ENCODE measurements at places on chromosomes 12 and 14.

- DNase-seq: no peak
These were observed 76.1 kb downstream of the TBC1D30 start for GRCh38 chr12:64900540-64900939.

- no peak for DNase-seq
These were observed at the start of gene TNS2 for GRCh38 chr12:53049571-53050318. TSS of gene TNS2 (plus strand) at chr12:53050065. CDS start at chr12:53050186, 121 bp downstream.

- DNase-seq: no peak
These were observed 10.3 kb upstream of the SERPINA3 start for GRCh38 chr14:94601884-94602391.

GRCh38 chr12:52493172-52493571 is at the start of gene KRT6A:
TSS of gene KRT6A (minus strand) at chr12:52493257. CDS start at chr12:52493188, 69 bp downstream.
- no peak for DNase-seq

DNA sequence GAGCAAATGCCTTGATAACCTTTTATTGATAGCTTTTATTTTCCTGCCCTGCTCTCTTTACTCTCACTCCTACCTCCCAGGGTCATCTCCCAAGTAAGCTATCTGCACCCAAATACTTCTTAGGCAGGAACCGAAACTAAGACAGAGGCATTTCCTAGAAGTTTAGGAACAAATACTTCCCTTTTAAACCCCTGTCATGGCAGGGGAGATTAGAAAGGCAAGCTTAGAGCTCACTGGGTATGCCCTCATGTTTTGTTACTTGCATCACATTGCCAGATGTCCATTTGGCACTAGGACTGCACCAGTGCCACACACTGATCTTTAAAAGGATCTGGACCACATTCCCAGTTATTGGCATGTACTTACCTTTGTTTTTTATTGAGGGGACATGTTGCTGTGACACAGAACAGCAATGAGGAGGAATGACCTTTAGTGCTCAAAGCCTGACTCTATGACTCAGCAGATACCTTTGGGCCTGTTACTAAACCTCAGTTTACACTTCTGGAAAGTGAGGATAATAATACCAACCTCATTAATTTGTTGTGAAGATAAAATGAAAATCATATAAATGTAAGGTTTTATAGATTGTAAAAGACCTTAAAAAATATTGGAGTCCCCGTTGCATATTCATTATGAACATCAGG is 40.9 kb upstream of the MBIP start:
- DNase-seq: no peak

DNA sequence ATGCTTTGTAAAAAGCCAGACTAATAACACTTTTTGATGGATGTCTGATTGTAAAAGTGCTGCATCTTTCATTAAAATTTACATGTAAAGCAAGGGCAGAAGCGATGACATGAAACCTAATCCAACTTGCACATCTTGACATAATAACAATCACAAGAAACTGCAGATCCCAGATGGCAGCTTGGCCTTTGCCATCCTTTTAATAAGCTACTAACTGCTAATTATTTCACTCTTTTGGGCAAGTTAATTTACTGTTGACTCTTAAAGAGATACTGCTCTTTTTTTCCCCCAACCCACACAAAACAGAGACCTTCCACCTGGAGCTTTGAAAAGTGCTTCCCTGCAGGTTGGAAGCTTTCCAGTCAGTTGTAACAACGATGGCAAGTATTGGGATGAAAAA is 137.5 kb downstream of the NRXN3 start:
- DNase-seq: no peak

DNA sequence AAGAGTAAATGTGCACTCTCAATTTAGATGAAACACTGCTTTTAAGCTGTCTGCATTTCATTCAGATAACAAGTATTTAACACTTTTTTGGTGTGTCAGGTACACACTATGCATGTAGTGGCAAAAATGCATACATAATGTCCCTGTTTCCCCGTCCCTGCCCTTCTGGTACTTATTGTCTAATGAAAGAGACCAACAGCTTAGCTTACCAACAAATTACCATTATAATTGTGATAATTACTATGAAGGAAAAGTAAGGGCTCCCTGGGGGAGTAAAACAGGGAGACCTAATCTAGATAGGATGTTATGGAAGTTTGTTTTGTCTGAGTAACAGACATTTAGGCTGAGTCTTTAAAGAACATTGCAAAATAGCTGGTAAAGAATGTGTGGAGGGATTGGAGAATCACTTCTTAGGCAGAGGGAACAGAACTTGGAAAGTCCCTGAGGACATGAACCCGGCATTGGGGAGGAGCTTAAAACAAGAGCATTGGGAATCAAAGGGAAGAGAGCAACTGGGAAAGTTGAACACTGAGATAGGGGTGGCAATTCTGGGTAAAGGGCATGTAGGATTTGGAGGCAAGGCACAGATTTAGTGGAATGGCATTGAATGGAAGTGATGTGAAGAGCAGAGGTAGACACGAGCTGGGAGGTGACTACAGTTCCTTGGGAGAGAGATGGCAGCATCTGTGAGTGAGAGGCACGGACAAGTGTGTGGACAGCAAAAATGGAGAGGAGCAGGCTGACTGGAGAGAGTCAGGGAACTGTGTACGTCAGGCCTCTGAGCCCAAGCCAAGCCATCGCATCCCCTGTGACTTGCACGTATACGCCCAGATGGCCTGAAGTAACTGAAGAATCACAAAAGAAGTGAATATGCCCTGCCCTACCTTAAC is 181.6 kb downstream of the GRIP1 start:
- DNase-seq: no peak

DNA sequence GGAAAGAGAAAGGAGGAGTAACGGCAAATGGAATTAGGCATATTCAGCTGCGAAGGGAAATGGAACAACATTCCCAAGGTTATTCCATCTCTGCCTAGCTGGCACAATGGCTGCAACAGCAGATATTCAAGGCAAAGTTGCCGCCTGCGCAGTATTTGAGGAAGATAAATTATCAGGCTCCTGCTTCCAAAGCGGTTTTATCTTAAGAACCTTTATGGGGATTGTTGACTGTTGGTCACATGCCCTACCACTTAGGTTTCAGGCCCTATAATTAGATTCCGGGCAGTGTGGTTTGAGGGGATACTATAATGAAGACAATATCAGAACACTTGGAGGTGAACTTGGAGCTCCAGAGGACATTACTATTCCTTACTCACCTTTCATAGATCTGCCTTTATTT is 99.7 kb downstream of the FGD4 start:
- no peak for DNase-seq

DNA sequence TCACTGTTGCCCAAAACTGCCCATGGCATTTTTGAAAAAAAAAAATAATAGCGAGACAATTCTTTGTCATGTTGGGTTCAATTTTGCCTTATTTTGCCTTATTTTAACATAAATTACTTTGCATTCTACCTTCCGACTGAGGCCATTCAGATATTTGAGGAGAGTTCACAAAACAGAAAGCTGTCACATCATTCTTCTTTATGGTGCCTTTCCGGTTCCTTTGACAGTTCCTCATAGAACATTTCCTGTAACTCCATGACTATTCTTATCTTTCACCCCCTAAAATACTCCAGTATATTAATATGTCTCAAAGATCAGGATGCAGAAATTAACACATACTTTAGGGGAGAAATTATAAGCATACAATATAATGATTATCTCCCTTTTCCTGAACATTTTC is 476.7 kb downstream of the NOVA1 start:
- no peak for DNase-seq

DNA sequence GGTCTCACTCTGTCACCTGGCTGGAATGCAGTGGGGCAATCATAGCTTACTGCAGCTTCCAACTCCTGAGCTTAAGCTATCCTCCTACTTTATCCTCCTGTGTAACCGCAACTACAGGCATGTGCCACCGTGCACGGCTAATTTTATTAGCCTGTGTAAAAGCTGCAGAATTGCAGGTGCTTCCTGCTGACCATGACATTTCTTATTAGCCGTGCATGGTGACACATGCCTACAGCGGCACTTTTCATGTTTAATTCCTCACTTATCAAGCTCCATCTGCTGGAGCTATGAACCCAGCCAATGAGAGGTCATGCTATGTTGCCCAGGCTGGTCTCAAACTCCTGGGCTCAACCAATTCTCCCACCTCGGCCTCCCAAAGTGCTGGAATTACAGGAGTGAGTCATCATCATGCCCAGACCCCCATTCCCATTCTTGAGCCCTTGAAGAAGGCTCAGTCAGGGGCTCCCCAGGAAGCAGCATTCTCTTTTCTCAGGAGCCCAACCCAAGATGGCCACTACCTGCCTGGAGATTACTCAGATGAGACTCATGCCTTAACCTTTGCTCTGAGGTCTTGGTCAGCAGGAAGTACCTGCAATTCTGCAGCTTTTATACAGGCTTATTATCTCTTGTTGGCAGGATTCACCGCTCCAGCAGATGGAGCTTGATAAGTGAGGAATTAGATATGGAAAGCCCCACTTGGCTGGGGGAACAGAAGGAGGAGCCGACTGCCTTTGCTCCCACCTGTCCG is 503.2 kb downstream of the MED13L start:
- DNase-seq: no peak

DNA sequence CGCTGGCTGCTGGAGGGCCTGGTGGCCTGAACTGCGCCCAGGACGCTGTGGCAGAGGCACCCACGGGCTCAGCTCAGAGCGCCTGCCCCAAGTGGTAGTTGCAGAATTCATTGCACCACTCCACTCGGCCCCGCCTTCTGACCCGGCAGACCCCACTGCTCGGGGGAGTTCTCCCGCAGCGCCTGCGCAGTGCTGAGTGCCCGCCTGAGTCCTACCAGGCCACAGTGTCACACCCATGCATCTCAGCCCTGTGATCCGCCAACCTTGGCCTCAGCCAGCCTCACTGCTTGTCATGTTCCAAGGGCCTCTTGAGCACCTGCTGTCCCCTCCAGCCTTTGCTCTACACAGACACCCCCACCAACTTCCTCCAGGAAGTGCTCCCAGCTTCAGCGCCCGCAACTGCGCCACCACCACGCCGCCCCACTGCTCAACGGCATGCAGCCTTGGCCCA is 12.2 kb downstream of the DEGS2 start:
- no peak for DNase-seq

DNA sequence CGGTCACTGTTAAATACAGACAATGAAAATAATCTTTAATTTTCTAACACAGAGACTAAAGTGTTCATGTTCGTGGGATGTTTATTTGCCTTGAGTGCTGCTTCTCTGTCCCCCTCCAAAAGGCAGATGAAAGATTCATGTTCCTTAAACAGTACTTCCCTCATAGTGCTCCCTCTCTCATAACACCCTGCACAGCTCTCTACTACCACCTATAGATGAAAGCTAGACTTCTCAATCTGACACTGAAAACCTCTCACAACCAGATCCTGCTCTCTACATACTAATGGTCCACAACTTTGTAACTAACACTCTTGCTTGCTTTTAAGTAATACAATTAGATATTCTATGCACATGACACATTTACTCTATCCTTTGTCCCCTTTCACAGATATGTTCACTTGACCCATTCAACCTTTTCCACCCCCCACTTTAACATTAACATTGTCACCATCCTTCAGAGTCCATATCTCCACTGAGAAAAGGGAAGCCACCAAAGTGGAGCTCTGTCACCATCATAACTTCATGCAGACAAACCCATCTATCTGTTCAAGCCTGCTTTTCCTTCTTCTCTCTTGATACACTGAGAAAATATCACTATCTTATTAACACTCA is 266.4 kb upstream of the USP15 start:
- no peak for DNase-seq

GRCh38 chr12:109448707-109449390 is 28.3 kb downstream of the KCTD10 start:
- no peak for DNase-seq

GRCh38 chr14:105069871-105070759 is 4.9 kb upstream of the GPR132 start:
- no peak for DNase-seq

DNA sequence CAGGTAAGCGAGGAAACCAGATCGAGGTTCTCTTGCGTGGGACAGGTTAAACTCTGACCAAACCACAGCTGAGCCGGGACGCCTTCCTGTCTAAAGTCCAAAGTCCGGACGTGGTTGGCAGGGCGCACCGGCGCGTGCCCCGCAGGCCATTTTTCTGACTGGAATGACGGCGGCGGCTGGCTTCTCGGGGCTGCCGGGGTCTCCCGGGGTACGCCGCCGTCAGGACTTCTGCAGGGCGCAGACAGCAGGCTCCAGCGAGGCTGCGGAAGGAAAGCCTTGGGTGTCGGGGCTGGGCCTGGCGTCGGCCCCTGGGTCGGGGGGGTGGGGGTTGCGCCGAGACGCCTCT is 32.8 kb downstream of the MIA2 start:
- DNase-seq: peak; percentile 25

GRCh38 chr14:30214014-30214413 is 286.4 kb upstream of the PRKD1 start:
- no peak for DNase-seq

GRCh38 chr14:100662879-100663760 is 63.6 kb upstream of the DLK1 start:
- peak; percentile 38 for DNase-seq

- DNase-seq: no peak
These were observed 505.6 kb downstream of the TRHDE start for GRCh38 chr12:72777806-72778205.

- peak; percentile 29 for DNase-seq
These were observed 947 bp downstream of the AEBP2 start for GRCh38 chr12:19440019-19440858.

DNA sequence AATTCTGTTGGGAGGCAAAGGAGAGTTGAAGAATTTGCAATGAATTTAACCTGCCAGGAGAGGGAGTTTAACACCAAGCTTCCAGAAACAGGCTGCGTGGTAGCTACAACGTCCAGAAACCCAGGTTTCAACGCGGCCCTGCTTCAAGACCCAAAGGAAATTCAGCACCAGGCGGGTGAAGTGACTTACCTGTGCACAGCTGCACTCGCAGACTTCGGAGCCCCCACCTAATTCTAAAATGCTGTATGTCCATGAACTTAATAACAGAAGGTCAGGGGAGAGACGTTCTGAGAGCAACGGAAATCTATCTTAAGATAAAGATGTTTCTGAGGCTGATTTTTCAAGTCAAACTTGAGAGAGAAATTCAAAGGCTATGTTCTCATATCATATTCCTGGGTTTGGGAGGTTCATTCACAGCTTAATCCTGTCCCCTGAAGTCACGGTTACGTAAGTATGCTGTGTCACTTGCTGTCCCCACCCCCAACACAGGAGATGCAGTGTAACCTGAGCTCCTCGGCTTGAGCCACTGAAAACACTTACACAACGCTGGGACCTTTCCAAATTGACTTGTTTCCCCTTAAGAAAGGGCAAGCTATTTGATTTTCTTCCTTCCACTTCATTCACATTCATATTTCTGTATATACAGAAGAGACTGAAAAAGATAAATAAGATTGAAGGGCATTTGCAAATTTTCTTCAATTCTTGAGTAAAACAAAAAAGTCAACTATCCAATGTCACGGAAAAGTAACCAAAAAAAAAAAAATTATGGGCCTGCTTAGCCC is 22.7 kb downstream of the CLIP1 start:
- DNase-seq: peak; percentile 48

GRCh38 chr14:74800780-74801179 is 37.7 kb downstream of the YLPM1 start:
- DNase-seq: no peak

All from GM18507 (cell line).